Activated CD4-positive, alpha-beta memory T cell treated with anti-CD3 and anti-CD28 coated beads, Interleukin-2, amount 10 ng/mL, durations not matched to agents 7 days and 5 days (primary cell): ENCODE measurements at places on chromosomes 12 and 14.

- no peak overlapping the region for H3K4me3 ChIP-seq
- H3K27ac ChIP-seq = no peak overlapping the region
- no peaks in the 10 kb centered on the region for H3K36me3 ChIP-seq
- no peaks in the 10 kb centered on the region for H3K27me3 ChIP-seq
- peaks cover 5% of the 10 kb centered on the region for H3K4me1 ChIP-seq
These were observed 956.4 kb upstream of the TMEM132C start for GRCh38 chr12:127310548-127310947.

- H3K27me3 ChIP-seq = no peaks in the 10 kb centered on the region
- no peaks in the 10 kb centered on the region for H3K36me3 ChIP-seq
- no peak overlapping the region for H3K27ac ChIP-seq
- DNase-seq = no peak
- H3K4me3 ChIP-seq = no peak overlapping the region
These were observed 106.5 kb downstream of the TMEM117 start for GRCh38 chr12:43942379-43942778.

- peak overlapping the region; percentile 79 for H3K4me3 ChIP-seq
- DNase-seq = no peak
- peaks cover 41% of the 10 kb centered on the region for H3K4me1 ChIP-seq
- H3K36me3 ChIP-seq = no peaks in the 10 kb centered on the region
These were observed 1.2 kb upstream of the MED13L start for GRCh38 chr12:116278667-116279066.

- DNase-seq = no peak
- H3K27ac ChIP-seq = no peak overlapping the region
- H3K36me3 ChIP-seq = no peaks in the 10 kb centered on the region
- H3K27me3 ChIP-seq = peaks cover 33% of the 10 kb centered on the region
- peaks cover 3% of the 10 kb centered on the region for H3K4me1 ChIP-seq
- H3K4me3 ChIP-seq = no peak overlapping the region
These were observed 5.3 kb upstream of the PGF start for GRCh38 chr14:74960736-74961135.

DNA sequence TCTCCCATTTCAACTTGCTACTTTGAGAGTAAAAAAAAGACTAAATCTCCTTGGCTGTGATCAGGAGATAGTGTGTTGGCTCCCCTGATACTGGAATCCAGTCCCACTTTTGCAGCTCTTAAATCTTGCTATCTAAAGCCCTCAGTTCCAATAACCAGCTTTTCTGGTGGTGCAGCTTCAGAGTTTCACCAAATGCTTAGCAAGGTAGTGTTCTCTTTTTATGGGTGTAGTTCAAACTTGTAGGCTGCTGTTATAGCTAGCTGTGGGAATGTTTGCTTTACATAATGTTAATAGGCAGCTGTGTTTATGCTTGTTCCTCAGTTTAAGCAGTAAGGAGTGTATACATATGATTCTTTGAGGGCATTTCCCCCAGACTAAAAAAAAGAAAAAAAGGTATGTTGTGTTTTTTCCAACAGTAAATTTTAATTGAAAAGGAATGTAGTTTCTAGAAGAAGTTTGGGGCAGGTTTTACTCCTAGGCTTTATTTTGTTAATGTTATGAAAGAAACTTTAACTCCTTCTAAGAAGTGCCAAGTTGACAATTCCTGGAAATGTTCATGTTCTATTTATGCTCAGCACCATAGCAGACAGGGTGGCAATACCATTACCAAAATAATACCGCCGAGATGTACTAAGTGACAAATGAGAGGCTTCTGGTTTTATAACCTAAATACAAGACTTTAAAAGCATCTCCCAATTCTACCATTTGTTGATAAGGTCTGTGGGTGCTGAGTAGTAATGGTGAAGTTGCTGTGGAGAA is 12.1 kb downstream of the CRADD start:
- DNase-seq = no peak
- peak overlapping the region; percentile 22 for H3K27ac ChIP-seq
- peaks cover 9% of the 10 kb centered on the region for H3K36me3 ChIP-seq
- no peaks in the 10 kb centered on the region for H3K27me3 ChIP-seq
- no peak overlapping the region for H3K4me3 ChIP-seq

DNA sequence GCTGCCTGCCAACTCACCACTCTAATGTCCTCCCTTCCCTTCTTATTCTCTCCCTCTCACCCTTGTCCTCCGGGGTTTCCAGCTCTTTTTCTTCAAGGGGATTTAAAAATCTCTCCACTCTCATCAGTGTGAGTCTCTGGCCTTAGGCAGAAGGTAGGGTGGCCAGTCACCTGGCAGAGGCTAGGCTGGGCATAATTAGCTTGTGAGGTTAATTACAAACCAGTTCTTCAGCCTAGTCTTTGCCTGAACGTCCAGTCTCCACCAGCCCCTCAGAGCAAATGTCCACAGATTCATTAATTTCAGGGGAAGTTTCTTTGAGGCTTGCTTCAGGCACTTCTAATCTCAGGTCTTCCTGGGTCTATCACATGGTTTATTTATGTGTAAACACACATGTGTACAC is 6.7 kb downstream of the KRT7 start:
- peaks cover 22% of the 10 kb centered on the region for H3K4me1 ChIP-seq
- no peak overlapping the region for H3K4me3 ChIP-seq
- no peak for DNase-seq
- H3K36me3 ChIP-seq = peaks cover 3% of the 10 kb centered on the region

DNA sequence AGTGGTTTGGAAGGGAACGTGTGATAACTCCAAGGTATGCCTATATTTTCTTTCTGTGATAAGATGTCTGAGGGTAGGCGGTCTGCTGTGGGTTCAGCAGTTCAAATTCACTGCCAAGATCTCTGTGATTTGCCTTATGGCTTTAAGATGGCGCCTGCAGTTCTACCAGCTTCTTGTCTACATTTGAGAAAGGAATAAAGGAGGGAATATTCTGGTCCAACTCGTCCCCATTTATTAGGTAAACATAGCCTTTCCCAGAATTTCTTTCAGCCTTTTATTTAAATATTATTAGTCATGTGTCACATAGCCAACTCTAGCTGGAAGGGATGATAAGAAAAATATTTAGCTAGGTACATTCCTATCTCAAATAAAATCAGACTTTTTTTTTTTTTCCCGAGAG is 48.8 kb downstream of the KCNJ8 start:
- DNase-seq = no peak
- no peaks in the 10 kb centered on the region for H3K36me3 ChIP-seq
- H3K27me3 ChIP-seq = peaks cover 3% of the 10 kb centered on the region

- H3K27me3 ChIP-seq = peaks cover 4% of the 10 kb centered on the region
- H3K4me3 ChIP-seq = no peak overlapping the region
- no peak overlapping the region for H3K27ac ChIP-seq
- no peaks in the 10 kb centered on the region for H3K36me3 ChIP-seq
- peaks cover 12% of the 10 kb centered on the region for H3K4me1 ChIP-seq
These were observed 226.9 kb downstream of the MON2 start for GRCh38 chr12:62693376-62694050.

DNA sequence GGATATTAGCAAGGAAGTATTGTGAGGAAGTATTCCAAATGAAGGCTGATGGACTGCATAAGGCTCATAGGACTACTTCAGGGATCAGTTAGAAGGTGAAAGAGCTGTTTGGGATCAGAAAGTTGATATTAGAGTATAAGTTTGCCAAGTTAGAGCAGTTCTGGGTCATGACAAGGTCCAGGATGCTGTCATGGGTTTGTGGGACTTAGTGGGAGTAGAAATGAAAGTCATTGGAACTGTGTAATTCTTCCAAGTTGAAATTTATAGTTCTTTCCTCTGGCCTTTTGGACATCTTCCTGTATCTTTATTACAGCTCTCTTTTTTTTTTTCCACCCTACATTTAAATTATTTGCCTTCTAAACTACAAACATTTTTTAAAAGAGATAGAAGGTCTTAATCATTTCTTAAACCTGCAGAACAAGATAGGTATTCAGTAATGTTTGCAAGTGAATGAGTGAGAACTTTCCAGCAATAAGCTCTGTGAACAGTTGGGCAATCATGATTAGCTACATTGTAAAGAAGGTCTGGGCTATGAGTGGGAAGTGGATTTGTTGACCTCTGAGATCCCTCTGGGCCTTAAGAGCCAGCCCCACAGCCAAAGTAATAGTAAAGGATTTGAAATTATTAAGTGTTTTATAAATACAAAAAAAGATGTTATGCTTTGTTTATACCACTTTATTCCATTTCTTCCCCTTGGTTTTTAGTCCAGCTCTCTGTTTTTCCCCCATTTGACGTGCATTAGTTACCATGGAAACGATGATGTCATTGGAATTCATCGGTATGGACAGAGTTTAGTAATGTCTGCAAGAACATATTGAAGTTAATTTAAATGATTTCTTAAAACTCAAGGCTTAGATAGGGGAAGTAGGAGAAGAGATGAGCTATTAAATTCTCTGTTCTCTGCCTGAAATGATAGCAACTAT is 247.9 kb upstream of the ARHGAP5 start:
- DNase-seq = no peak
- H3K4me3 ChIP-seq = no peak overlapping the region
- H3K27me3 ChIP-seq = no peaks in the 10 kb centered on the region
- no peaks in the 10 kb centered on the region for H3K4me1 ChIP-seq
- H3K27ac ChIP-seq = no peak overlapping the region
- no peaks in the 10 kb centered on the region for H3K36me3 ChIP-seq

GRCh38 chr12:52381206-52381605 is 4.2 kb downstream of the KRT84 start:
- no peak overlapping the region for H3K27ac ChIP-seq
- peaks cover 3% of the 10 kb centered on the region for H3K27me3 ChIP-seq
- no peaks in the 10 kb centered on the region for H3K36me3 ChIP-seq
- H3K4me3 ChIP-seq = no peak overlapping the region
- H3K4me1 ChIP-seq = peaks cover 8% of the 10 kb centered on the region

- no peak overlapping the region for H3K4me3 ChIP-seq
- H3K4me1 ChIP-seq = peaks cover 56% of the 10 kb centered on the region
- H3K27ac ChIP-seq = no peak overlapping the region
- no peaks in the 10 kb centered on the region for H3K27me3 ChIP-seq
- H3K36me3 ChIP-seq = peaks cover 26% of the 10 kb centered on the region
These were observed 2.1 kb upstream of the SLC38A2 start for GRCh38 chr12:46374711-46375110.

- peak overlapping the region; percentile 64 for H3K4me3 ChIP-seq
- H3K36me3 ChIP-seq = peaks cover 55% of the 10 kb centered on the region
- peaks cover 70% of the 10 kb centered on the region for H3K4me1 ChIP-seq
- peak; percentile 82 for DNase-seq
- H3K27ac ChIP-seq = peak overlapping the region; percentile 89
- H3K27me3 ChIP-seq = peaks cover 47% of the 10 kb centered on the region
These were observed 299.6 kb downstream of the DPF3 start for GRCh38 chr14:72594099-72594901.

GRCh38 chr14:74653386-74654138 is 41.5 kb upstream of the LTBP2 start:
- no peak overlapping the region for H3K27ac ChIP-seq
- H3K27me3 ChIP-seq = no peaks in the 10 kb centered on the region

- peaks cover 24% of the 10 kb centered on the region for H3K4me1 ChIP-seq
- H3K27ac ChIP-seq = peak overlapping the region; percentile 7
- peaks cover 4% of the 10 kb centered on the region for H3K36me3 ChIP-seq
- no peak overlapping the region for H3K4me3 ChIP-seq
These were observed 92.7 kb downstream of the DIP2B start for GRCh38 chr12:50597200-50598195.

GRCh38 chr14:98182393-98183055 is 1089.5 kb downstream of the BCL11B start:
- peak overlapping the region; percentile 12 for H3K4me3 ChIP-seq
- no peaks in the 10 kb centered on the region for H3K27me3 ChIP-seq
- peaks cover 9% of the 10 kb centered on the region for H3K36me3 ChIP-seq
- H3K27ac ChIP-seq = peak overlapping the region; percentile 83

GRCh38 chr12:130290114-130290513 is 47.6 kb upstream of the PIWIL1 start:
- no peaks in the 10 kb centered on the region for H3K4me1 ChIP-seq
- H3K27me3 ChIP-seq = no peaks in the 10 kb centered on the region
- H3K4me3 ChIP-seq = no peak overlapping the region
- no peaks in the 10 kb centered on the region for H3K36me3 ChIP-seq
- no peak for DNase-seq
- no peak overlapping the region for H3K27ac ChIP-seq

DNA sequence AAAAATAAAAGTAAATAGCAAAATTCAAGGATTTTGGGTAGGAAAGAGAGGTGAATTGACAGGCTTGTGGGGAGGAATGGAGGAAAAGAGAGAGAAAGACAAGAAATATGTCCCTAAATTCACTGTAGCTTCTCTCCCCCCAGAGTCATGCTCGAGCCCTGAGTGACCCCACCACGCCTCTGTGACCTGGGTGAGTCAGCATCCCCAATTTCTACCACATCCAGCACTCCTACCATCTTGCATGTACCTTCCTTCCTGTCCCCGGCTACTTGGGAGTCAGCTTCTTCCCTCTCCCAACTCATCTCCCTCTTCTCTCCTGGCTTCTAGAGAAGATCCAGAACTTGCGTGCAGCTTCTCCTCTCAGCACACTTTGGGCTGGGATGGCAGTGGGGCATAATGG is 9.8 kb downstream of the ZNF219 start:
- H3K27me3 ChIP-seq = no peaks in the 10 kb centered on the region
- peaks cover 28% of the 10 kb centered on the region for H3K4me1 ChIP-seq

GRCh38 chr14:61489512-61489911 is 168.1 kb downstream of the PRKCH start:
- no peaks in the 10 kb centered on the region for H3K27me3 ChIP-seq
- H3K4me1 ChIP-seq = peaks cover 5% of the 10 kb centered on the region
- H3K27ac ChIP-seq = no peak overlapping the region
- no peak overlapping the region for H3K4me3 ChIP-seq
- H3K36me3 ChIP-seq = peaks cover 55% of the 10 kb centered on the region

- H3K4me3 ChIP-seq = no peak overlapping the region
- DNase-seq = no peak
- peaks cover 56% of the 10 kb centered on the region for H3K4me1 ChIP-seq
- peaks cover 7% of the 10 kb centered on the region for H3K36me3 ChIP-seq
These were observed 102.0 kb upstream of the HIF1A start for GRCh38 chr14:61593330-61593729.

GRCh38 chr12:14261861-14262260 is 103.6 kb upstream of the ATF7IP start:
- no peaks in the 10 kb centered on the region for H3K27me3 ChIP-seq
- peaks cover 20% of the 10 kb centered on the region for H3K36me3 ChIP-seq
- no peak overlapping the region for H3K27ac ChIP-seq
- peaks cover 31% of the 10 kb centered on the region for H3K4me1 ChIP-seq
- DNase-seq = no peak

DNA sequence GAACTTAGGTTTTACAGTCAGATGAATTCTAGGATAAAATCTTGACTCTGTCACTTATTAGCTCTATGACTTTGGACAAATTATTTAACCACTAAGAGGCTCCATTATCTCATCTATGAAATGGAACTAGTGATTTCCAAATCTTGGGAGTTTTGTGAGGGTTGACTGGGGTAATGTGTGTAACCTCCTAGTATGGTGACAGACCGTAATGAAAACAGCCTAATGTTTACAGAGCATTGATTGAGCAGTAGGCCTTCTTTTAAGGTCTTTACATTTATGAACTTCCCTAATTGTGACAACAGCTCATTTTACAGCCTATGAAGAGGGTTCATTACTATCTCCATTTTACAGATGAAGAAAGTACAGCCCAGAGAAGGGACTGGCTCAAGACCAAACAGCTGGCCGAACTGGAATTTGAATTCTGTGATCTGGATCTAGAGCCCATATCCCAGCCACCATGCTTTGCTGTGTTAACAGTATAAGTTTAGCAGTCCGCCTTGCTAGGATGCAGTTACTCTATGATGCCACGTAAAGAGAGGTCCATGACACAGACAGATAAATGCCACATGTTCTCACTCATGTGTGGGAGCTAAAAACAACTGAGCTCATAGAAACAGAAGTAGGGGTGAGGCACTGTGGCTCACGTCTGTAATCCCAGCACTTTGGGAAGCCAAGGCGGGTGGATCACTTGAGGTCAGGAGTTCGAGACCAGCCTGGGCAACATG is 9.1 kb upstream of the FBXL14 start:
- H3K36me3 ChIP-seq = no peaks in the 10 kb centered on the region
- peak overlapping the region; percentile 42 for H3K27ac ChIP-seq
- no peak for DNase-seq
- H3K4me3 ChIP-seq = no peak overlapping the region
